ENCODE measurements at places on chromosomes 3 and 15. TPM values are rescaled to one million over a fixed set of nuclear protein-coding genes. Genes with fewer than 3 reads are reported as not detected.

DNA sequence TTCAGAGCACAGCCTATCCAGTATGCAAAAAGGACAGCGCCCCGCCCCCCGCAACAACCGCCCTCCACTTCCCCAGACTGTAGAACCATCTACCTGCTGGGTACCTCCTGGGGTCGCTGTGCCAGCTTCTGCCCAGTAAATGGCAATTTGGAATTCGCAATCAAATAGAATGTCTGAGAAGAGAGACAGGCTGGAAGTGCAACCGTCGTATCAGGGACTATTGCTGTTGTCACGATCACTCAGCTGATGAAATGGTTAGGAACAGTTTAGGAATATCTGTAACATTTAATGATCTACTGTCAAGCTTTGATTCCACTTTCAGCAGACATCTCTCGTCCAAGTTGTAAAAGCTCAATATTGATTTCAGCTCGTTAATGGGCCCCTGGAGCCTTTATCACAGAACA lies 13.3 kb upstream of the PARL start:
- peaks cover 27% of the 10 kb centered on the region for H3K4me1 ChIP-seq
- H3K36me3 ChIP-seq: no peaks in the 10 kb centered on the region
- H3K27ac ChIP-seq: no peak overlapping the region
- H3K27me3 ChIP-seq: peaks cover 14% of the 10 kb centered on the region
- no peak overlapping the region for H3K4me3 ChIP-seq

DNA sequence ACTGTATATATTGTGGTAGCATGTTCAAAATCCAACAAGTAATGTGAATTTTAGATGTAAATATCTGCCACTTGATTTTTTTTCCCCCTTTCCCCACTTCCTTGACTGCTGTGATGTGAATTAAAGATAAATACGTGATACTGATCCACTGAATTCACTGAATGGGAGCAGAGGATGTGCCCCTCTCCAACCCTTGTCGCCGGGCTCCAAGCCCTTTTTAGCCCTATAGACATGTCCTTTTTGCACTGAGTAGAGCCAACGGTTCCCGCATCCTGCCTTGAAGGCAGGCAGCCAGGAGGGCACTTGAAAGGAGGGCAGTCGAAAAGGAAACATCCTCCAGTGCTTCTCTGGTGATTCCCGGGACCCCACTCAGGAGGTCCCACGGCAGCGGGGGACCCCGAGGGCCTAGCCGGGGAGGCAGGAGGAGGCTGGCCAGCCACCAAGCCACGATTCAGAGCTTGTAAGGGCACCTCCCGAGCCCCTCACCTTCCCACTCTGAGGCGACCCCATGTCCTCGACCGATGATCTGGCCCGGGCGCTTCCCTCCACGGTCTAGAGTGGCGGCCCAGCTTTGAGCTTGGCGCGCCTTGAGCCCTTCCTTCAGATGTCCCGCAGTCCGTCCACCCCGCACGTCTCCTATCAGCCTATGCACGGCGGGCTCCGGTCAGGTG lies 901 bp upstream of the MANF start:
- peak overlapping the region; percentile 91 for H3K4me3 ChIP-seq
- peaks cover 2% of the 10 kb centered on the region for H3K36me3 ChIP-seq
- H3K4me1 ChIP-seq: peaks cover 50% of the 10 kb centered on the region
- peak overlapping the region; percentile 96 for H3K27ac ChIP-seq
- no peak for DNase-seq

GRCh38 chr3:176190755-176191154 lies 1006.5 kb downstream of the TBL1XR1 start:
- no peak overlapping the region for H3K27ac ChIP-seq
- H3K4me1 ChIP-seq: no peaks in the 10 kb centered on the region
- no peaks in the 10 kb centered on the region for H3K27me3 ChIP-seq

GRCh38 chr3:31043184-31043819 lies 148.8 kb upstream of the GADL1 start:
- no peak for DNase-seq
- no peak overlapping the region for H3K27ac ChIP-seq
- H3K27me3 ChIP-seq: no peaks in the 10 kb centered on the region
- no peaks in the 10 kb centered on the region for H3K4me1 ChIP-seq
- H3K36me3 ChIP-seq: no peaks in the 10 kb centered on the region

DNA sequence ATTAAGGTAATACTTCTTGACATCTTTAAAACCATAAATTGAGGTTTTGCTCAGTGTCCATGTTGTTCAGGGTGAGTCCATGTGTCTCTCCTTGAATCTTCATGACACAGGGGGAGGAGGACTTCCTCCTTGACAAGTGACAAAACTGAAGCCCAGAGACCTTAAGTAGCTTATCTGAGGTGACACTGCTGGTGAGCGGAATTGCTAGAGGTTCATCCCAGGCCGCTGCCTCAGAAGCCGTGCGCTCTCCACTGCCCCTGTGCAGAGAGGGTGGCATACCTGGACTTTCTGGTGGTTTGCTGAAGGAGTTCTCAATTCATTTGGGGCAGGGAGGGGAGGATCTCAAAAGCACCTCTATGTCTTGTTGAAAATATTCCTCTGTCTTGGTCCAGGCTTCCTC lies 23.2 kb upstream of the CCDC174 start:
- H3K36me3 ChIP-seq: no peaks in the 10 kb centered on the region
- peaks cover 40% of the 10 kb centered on the region for H3K4me1 ChIP-seq
- no peak overlapping the region for H3K4me3 ChIP-seq
- H3K27ac ChIP-seq: no peak overlapping the region
- H3K27me3 ChIP-seq: peaks cover 17% of the 10 kb centered on the region
- DNase-seq: no peak

- H3K27me3 ChIP-seq: no peaks in the 10 kb centered on the region
- peak overlapping the region; percentile 89 for H3K27ac ChIP-seq
- no peaks in the 10 kb centered on the region for H3K36me3 ChIP-seq
- peak overlapping the region; percentile 76 for H3K4me3 ChIP-seq
- H3K4me1 ChIP-seq: peaks cover 36% of the 10 kb centered on the region
Observed at GRCh38 chr3:5186858-5187155, 700 bp upstream of the EDEM1 start.

- H3K4me1 ChIP-seq: peaks cover 6% of the 10 kb centered on the region
- no peak for DNase-seq
Observed at GRCh38 chr15:27665002-27665401, 434.1 kb downstream of the OCA2 start.

- DNase-seq: peak; percentile 12
- H3K27me3 ChIP-seq: no peaks in the 10 kb centered on the region
- no peaks in the 10 kb centered on the region for H3K4me1 ChIP-seq
- H3K36me3 ChIP-seq: no peaks in the 10 kb centered on the region
- no peak overlapping the region for H3K27ac ChIP-seq
Observed at GRCh38 chr3:73868688-73869315, 244.1 kb upstream of the PDZRN3 start.

DNA sequence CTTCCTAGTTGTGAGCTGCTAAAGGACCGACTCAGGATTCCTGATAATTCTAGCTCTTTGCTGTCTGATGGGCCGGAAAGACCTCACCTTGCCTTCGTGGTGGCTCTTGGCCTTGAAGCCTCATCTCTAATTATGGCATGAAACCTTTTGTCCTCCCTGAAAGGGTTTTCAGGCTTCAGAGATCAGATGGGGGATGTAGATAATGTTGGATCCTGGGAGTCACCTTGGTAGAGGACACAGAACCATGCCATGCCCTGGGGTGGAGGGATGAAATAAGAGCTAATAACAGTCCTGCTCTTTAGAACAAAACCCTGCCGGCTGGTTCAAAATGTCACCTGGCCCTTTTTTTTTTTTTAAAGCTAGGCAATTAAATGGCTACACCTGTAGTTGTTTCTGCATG lies 50.8 kb upstream of the SYN2 start:
- H3K4me1 ChIP-seq: no peaks in the 10 kb centered on the region
- H3K4me3 ChIP-seq: no peak overlapping the region
- DNase-seq: no peak
- H3K27ac ChIP-seq: no peak overlapping the region

DNA sequence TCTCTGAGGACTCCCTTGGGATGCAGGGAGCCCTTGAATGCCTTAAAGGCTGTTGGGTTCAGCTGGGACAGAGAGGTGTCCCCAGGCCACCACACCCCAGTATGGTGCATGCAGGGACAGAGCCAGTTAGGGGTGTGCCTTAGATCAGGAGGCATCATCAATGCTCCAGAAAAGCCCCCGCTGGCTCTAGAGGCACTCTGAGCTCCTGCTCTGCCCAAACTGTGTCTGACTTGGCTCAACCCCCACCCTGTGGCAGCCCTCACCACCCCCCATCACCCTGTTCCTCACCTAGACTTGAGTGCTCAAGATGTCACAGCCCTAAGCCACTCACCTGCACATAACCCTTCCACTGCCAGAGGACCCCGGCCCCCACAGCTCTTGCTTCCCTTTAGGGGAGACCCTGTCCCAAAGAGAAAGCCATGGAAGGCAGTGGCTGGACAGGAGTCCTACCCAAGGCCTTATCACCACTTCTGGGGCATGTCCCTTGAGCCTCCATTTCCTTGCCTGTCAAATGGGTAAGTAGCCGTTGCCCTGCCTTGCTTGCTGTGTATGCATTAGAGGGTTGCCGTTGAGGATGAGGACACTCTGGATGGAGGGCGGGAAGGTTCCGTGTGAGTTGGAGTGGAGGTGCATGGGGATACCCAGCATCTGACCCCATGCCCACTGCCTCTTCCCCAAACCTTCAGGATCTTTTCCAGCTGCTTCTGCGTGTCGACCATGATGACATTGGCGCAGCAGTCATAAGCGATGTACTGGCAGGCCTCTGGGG lies 41.4 kb downstream of the ACSBG1 start:
- DNase-seq: no peak
- no peaks in the 10 kb centered on the region for H3K4me1 ChIP-seq
- H3K36me3 ChIP-seq: no peaks in the 10 kb centered on the region
- H3K27ac ChIP-seq: no peak overlapping the region
- H3K27me3 ChIP-seq: no peaks in the 10 kb centered on the region

- H3K27ac ChIP-seq: no peak overlapping the region
- DNase-seq: no peak
- H3K4me3 ChIP-seq: no peak overlapping the region
- H3K27me3 ChIP-seq: no peaks in the 10 kb centered on the region
Observed at GRCh38 chr15:39589193-39589814, 8.4 kb downstream of the THBS1 start.

DNA sequence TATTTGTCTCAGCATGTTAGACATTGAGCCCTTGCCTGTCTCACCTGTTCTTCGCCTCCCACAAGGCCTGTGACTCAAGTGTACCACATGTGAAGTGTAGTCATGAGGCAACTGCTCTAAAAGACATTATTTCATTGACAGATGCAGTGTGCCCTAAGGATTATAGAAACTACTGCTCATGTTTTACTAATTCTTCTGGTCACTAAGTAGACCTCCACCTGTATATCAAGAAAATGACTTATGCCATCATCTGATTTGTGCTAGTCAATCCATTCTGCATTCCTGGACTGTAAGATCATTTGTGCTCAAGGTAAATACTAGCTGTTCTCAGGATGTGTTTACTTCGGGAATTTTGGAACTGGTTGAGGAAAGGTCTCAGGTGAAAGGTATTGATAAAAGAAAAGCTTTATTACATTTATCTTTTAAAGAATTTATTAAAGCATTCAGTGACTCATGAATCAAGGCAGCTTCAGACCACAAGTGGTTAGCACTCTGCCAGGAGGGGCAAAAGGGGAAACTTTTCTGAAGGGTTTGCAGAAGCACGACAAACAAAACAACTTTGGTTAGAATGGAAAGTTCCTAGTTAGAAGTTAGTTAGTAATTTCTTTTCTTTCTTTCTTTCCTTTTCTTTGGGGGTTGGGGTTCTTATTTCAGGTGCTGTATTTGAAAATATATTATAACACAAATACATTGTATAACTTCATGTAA lies 465.3 kb upstream of the CBLB start:
- H3K27ac ChIP-seq: no peak overlapping the region
- H3K27me3 ChIP-seq: no peaks in the 10 kb centered on the region
- H3K4me3 ChIP-seq: no peak overlapping the region
- H3K4me1 ChIP-seq: no peaks in the 10 kb centered on the region
- no peak for DNase-seq

DNA sequence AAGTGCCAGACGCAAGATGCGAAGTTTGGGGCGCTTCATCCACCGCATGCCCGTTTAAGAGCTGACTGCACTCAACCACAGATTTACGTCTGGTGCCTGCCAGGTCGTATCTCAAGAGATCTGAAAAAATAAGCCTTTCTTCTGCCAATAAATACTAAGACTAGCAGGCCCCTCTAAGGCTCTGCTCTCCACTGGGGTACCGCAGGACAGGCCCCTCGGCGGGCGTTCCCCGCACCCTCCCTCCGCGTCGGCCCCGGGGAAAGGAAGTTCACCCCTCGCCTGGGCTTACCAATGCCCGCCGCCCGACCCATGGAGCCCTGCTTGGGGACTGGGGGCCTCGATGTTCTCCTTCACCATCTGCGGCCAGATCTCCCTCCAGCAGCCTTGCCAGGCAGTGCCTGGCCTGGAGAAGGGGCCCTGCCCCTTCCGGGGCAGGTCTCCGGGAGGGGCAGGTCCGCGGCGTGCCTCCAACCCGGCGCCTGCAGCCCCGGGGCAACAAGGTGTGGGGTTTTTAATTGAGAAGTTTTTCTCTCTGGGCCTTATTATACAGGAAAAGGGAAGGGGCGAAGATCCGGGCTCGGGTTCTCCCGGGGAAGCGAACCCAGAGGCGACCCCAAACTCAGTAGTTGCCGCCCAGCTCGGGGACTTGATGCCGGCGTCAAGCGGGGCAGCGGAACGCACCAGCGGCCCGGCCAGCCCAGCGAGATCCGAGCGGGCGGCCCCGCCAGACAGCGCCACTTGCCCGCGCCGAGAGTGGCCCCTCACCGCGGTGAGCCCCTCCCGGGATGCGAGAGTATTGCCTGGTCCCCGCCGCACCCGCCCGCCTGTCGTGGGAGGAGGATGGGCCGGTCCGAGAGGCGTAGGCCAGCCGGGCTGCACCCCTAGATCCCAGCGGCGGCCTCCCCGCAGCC lies 735 bp downstream of the GOLGA8B start:
- peak overlapping the region; percentile 59 for H3K4me3 ChIP-seq
- H3K4me1 ChIP-seq: peaks cover 51% of the 10 kb centered on the region

- no peak overlapping the region for H3K27ac ChIP-seq
- no peaks in the 10 kb centered on the region for H3K27me3 ChIP-seq
- H3K4me3 ChIP-seq: no peak overlapping the region
- no peak for DNase-seq
- no peaks in the 10 kb centered on the region for H3K36me3 ChIP-seq
Observed at GRCh38 chr15:29226436-29227208, 43.0 kb downstream of the NSMCE3 start.

DNA sequence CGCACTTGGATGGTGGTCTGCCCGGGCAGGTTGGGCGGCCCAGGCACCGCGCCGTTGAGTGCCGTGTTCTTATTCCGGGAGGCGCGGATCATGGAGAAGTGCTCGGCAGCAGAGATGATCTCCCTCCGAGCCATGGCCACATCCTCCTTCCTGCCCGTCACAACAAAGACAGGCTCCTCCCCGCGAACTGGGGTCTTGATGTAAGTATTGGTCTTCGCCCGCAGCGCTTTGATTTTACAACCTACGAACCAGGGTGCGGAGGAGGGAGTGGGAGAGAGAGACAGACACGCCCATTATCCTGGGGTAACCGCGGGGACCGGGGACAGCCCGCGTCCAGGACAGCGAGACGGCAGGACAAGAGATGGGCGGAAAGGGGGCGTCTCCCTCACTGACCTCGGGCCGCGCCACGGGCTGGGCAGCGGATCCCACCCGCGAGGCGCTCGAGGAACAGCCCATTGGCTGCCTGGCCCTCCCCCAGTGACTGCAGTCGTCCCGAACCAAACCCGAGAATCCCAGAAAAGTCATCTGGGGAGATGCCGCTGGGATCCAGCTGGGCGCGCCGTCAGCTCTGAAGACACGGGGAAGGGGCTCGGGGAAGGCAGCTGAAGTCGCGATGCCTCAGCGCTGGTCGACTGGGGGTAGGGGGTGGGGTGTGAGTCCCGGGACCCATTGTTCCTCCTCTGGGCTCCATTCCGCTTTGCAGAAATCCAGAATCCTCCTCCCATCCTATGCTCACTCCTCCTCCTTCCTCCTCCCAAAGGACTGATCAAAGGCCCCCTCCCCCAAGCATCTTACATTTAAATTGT lies 1.2 kb downstream of the MEX3B start:
- H3K36me3 ChIP-seq: no peaks in the 10 kb centered on the region
- peaks cover 20% of the 10 kb centered on the region for H3K4me1 ChIP-seq
- H3K27me3 ChIP-seq: peaks cover 2% of the 10 kb centered on the region
- no peak overlapping the region for H3K27ac ChIP-seq
- no peak for DNase-seq

The CPNE9 gene
- total RNA-seq: not detected

The MKRN2OS gene
- not detected for total RNA-seq

All from HepG2 (cell line).